Adrenal gland (tissue), 19 donors: ENCODE measurements at places on chromosomes 2 and 18. TPM values are rescaled to one million over a fixed set of nuclear protein-coding genes. Genes with fewer than 3 reads are reported as not detected.

TBR1 gene
- not detected for total RNA-seq

AGAP1 gene
- total RNA-seq = 25.8 TPM

MARS2 gene
- total RNA-seq = 11.2 TPM

PAPOLG gene
- total RNA-seq = 8.7 TPM

SLC38A11 gene
- total RNA-seq = not detected

TSPYL6 gene
- not detected for total RNA-seq

PRKD3 gene
- 59.5 TPM for total RNA-seq

FMNL2 gene
- 34.2 TPM for total RNA-seq

CROCC2 gene
- total RNA-seq = 0.65 TPM

DRC1 gene
- 0.14 TPM for total RNA-seq

ASB18 gene
- total RNA-seq = not detected

GYPC gene
- 178 TPM for total RNA-seq

GPR45 gene
- not detected for total RNA-seq

ASAP2 gene
- total RNA-seq = 5.9 TPM
